ENCODE measurements at places on chromosomes 6 and 20.

DNA sequence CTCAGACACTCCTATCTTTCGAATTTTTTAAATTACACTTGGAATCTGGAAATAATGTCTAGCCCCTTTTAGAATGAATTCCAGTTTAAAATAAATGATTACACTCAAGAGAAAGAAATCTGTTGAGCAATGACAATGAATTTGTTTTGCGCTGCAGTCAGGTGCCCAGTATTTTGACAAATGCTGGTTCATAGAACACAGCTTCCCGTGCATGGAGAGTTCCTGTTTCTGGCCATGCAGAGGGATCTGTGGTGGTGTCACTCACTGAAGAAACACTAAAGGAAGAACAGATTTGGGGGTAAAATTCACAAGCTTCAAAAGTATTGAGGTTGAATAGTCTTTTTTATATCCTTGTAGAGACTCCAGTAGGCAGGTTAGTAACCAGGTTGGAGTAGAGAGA is 113.4 kb upstream of the CEP85L start:
- no peak for DNase-seq

- no peak for DNase-seq
Measured at GRCh38 chr6:71412559-71413140, 124.0 kb downstream of the OGFRL1 start.

DNA sequence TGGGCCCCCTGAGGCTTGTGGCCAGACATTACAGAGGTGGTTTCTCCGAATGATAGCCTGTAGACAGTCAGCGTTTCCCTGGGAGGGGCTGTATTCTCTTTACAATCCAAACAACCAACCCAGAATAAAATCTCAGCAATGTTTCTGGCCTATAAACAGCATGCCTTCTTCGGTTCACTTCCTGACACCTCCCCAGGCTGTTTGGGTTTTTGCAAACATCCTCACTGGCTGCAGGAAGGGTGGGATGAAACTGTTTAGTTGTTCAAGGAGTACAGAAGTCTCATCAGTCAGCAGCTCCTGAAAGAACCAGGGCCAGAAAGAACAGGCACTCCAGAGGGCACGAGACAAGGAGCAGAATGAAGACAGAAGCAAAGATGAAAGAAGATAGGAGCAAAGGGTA is 350.0 kb downstream of the QKI start:
- DNase-seq: no peak

- DNase-seq: no peak
Measured at GRCh38 chr6:15929685-15930084, 199.2 kb upstream of the MYLIP start.

DNA sequence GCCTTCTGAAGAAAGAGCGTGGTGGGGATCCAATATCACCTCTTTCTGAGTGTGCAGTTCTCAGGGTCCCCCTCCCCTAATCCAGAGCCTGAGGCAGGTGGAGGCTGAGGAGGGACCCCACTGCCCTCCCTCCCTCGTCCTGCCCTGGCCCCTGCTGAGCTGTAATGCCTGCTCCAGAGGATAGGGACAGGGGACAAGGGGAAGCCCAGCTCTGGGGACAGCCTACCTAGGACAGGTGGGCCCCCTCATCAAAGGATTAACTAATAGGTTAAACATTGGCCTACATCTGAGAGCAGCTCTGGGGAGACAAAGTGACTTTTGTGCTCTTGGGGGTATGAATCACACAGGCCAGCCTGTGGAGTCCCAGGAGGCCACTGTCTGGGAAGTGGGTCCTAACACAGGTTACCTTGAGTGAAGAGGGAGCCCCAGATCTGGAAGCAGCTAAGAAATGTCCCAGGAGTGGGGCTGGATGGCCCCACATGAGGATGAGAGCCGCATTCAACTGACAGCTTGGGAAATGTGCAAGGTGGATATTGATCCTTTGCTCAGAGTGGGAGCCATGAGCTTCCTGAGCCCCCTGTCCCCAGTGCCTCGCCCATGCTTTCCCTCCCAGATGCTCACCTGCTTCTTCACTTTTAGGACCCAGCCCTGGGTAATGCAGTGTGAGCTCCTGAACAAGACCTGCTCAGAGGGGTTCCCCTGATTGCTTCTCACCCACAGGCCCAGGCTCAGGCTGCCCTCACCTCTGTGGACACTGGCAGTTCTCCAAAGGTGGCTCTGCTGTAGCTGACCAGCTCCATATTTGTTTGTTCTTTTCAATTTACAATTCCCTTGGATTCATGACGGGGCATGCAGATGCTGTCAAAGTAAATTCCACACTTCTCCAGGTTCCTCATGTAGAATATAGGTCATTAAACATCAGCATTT is 17.8 kb upstream of the CST9L start:
- no peak for DNase-seq

GRCh38 chr6:5172897-5173474 is 87.8 kb downstream of the LYRM4 start:
- DNase-seq: no peak

DNA sequence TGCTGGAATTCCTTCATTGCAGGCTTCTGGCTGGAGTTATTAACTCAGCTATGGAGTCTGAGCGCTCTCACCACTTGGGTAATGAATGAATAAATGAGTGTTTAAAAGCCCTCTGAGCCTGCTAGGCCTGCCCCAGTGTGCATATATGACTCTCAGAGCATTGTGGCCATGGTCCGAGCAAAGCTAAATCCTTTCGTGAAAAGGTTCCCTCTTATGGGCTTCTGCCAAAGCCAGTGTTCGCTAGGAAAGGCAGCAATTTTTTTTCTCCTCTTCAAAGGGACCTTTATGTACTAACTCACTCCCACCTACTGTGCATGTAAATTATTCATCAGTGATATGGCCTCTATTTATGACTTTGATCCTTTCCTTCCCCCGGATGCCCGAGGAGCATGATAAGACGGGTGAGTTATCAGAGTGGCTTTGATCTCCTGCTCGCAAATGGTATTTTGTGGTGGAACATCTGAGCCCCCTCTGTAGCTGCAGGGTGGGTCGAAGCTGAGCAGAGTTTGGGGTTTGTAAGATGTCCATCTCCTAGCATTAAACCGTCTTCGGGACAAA is 88.6 kb downstream of the LINC00237 start:
- no peak for DNase-seq

- DNase-seq: no peak
Measured at GRCh38 chr20:15875446-15875845, 697.8 kb downstream of the KIF16B start.

Data from HS-27A (cell line).